CD4-positive, alpha-beta T cell treated with Interleukin-21 for 1 hour (primary cell): ENCODE measurements at places on chromosomes 2 and 18.

DNA sequence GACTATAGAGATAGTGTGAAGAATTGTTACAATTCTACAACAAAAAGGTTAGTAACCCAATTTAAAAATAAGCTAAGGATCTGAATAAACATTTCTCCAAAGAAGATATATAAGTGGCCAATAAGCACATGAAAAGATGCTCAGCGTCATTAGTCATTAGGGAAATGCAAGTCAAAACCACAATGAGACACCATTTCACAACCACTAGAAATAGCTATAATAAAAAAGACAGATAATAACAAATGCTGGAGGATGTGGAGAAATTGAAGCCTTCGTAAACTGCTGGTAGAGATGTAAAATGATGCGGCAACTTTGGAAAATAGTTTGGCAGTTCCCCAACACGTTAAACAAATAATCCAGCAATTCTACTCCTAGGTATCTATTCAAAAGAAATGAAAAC lies 366.5 kb upstream of the POU3F3 start:
- no peak for DNase-seq

DNA sequence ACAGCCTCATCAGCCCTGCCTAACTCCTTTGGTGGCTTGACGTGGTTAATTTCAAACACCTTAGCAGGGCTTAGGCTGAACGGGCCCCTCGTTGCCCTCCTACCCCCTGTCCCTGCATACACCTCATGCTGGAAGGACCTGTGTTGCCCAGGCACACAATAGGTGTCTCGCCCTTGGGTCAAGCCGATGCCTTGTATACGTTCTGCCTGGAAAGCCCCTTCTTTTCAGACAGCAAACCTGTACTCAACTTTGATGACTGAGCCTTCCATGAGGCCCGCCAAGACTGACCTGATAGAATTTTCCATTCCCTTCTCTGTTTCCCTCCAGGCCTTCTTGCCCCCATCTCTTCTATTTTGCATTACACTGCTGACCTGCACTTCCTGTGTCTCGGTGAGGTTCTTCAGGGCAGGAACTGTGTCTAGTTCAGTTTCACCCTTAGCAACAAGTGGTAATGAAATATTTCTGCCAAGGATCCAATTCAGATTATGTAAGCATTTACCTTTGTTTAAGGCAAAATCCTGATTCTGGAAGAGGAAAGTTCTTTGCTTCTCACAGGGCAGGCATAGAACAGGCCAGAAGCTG lies 7.9 kb downstream of the GREB1 start:
- no peak for DNase-seq

GRCh38 chr2:58378152-58378551 lies 137.0 kb upstream of the FANCL start:
- DNase-seq: no peak

DNA sequence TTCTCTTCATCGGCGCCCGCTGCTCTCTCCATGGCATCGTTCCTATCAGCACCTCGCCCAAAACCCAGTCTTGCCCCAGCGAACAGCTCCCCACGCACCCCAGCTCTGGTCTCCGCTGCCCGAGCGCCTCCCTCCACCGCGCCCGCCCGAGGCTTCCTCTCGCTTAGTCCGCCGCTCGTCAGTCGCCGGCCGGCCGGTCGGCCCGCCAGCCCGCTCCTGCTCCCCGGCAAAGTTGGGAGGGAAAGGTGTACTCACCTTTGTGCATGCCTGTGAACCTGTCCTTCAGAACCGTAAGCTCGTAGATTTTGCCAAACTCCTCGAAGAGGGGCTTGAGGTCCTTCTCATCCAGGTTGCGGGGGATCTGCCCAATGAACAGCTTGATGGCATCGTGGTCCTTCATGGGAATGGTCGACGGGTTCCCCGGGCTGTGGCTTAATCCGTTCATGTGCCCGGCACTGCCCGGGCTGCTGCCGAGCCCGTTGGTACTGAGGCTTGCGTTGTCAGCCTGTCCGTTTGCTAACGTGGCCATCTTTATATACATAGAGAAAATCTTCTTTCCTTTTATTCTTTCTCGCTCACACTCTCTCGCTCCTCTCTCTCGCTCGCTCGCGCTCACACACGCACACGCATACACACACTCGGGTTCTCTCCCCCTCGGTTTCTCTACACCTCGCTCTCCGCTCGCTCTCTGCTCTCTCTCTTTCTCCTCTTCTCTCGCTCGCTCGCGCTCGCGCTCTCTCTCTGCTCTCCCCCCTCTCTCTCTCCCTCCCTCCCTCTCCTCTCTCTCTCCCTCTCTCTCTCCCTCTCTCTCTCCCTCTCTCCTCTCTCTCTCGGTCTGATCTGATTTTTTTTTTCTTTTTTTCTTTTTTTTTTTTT lies at the start of gene CELF4:
Gene CELF4, minus strand, starts transcription at position 698 of the 876 bp plus-strand sequence.
- DNase-seq: no peak

DNA sequence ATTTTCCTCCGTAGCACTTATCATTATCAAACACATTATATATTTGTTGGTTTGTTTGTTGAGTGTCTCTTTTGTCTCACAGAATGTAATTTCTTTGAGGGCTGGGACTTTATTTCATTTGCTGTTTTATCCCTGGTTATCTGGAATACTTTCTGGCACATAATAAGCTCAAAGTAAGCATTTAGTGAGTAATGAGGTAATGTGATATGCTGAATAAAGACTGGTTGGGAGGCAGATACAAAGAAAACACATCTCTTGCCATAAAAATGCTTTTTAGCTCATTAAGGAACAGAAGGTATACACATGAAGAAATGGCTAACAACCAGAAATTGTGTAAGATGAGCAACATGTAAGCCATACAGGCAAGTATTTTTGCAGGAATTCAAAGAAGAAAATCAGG lies 1411.8 kb downstream of the LRP1B start:
- DNase-seq: no peak

- DNase-seq: no peak
Observed at GRCh38 chr2:55862673-55863390, 60.8 kb downstream of the EFEMP1 start.

DNA sequence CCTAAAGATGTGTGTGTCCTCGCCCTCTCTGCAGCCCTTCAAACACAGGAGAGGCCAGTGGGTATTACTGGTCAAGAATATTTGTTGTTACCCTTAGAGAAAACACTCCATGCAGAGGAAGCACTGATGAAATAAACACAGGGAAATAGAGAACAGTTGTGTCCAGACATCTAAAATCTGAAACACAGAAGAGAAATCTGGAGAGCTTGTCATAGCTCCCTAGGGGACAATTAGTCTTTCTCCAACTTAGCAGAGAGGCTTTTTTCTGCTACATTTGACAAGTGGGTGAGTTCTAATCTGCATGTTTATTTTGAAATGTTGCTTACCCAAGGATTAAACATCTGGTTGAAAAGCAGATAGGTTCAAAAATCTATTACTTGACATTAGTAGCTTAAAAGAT lies 190.1 kb downstream of the CTNNA2 start:
- DNase-seq: no peak

DNA sequence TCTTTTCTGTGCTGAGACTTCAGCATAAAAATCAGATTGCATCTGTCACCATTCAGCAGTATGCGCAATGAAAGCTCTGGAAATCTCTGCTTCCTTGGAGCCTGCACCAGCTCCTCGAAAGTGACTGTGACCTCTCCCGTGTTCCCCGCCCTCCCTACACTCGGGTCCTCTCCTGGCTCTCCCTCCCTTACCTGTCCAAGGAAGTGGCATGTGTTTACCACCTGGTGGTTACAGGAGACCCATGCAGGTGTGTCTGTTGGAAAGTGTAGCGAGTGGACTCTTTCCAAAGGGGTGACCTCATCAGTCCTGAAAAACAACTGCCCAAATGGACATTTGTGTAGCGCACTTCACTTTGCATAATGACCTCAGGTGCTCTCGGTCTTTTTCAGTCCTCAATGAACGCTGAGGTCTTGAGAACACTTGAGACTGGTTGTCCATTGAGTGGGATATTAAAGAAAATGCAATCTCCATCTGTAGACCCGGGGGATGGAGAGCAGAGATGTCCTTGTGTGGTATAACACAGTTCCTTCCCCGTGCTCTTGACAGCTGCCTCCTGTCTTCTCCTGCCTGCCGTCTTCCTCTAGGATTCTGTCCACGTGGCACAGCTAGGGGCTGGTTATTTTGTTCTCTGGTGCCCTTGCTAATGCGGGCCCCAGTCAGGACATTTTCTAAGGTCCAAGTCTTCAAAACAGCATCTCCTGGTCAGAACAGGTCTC lies 133.2 kb downstream of the ACKR3 start:
- no peak for DNase-seq

- no peak for DNase-seq
Observed at GRCh38 chr2:197620133-197620532, 55.3 kb downstream of the RFTN2 start.

DNA sequence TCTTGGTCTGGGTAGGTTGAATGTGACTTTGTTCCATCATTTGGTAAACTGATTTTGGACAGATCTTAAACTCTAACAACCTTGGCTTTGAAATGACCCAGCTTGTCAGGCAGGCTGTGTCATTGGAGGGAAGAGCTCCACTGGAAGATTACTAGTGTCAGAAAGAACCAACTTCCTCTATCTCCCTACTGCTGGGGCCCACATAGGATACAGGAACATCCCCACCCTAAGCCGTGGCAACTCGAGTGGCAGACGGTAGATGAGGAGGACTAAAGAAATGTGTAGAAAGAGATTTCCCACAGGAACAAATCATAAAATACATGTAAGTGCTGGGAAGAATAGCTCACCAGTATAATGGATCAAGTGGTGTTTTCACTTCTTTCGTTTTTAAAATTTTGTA lies 4.3 kb upstream of the G6PC2 start:
- no peak for DNase-seq

DNA sequence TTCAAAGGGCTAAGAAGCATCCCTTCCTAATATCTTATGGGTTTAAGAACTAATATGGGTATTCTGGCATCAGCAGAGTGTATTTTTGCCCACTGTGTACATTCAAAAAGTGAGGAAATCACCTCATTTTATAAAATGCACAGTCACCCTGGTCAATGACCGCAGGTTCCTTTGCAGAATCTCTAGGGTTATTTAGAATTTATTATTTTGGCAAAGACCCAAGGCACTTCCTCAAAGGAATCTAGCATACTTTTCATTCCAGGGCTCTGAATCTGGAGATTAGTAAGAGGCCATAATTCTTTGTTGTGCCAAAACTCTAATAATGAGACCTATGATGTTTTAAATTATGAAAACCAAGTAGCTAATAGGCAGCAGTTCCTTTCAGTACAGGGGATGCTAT lies 27.2 kb upstream of the CDH2 start:
- no peak for DNase-seq

GRCh38 chr2:222944552-222944951 lies 83.7 kb downstream of the ACSL3 start:
- DNase-seq: no peak

- DNase-seq: no peak
Observed at GRCh38 chr2:183530333-183530901, 406.2 kb downstream of the NUP35 start.

- DNase-seq: no peak
Observed at GRCh38 chr2:174535757-174536703, 49.2 kb upstream of the GPR155 start.

- DNase-seq: no peak
Observed at GRCh38 chr2:59658906-59659635, 894.4 kb downstream of the BCL11A start.

- no peak for DNase-seq
Observed at GRCh38 chr2:171924170-171924942, 2.1 kb downstream of the HAT1 start.

GRCh38 chr2:73825408-73825807 lies 3.4 kb upstream of the STAMBP start:
- DNase-seq: no peak

DNA sequence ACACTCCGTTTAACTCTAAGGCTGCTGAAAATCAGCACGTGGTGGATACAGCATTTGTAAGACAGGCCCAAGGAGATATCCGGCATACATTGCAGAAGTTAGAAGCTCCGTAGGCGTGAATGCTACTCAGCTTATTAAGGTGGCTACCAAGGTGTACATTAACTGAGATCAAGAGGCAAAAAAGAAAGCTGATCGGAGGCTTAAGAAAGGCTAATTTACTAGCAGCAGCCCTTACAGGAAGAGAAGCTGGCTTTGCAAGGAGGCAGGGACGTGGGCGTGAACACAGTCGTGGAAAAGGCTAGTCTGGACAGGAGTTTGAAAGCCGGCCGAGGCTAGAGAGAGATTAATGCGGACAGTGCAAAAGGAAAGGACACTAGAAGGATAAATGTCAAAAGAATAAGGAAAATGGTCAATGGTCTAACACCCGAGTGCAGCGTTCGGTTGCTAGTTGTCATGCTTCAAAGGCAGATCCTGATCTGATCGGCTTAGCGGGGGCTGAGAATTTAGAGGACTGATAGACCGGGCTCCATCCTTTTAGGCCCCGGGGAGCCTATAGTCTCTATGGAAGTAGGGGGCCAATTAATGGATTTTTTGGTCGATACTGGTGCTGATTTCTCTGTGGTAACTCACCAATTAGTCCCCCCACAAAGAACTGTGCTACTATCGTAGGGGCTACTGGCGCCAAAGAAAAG lies 45.6 kb upstream of the SELENOI start:
- peak; percentile 13 for DNase-seq

GRCh38 chr2:109028277-109028676 lies 39.3 kb upstream of the EDAR start:
- DNase-seq: no peak

GRCh38 chr2:153068052-153068451 lies 349.6 kb downstream of the ARL6IP6 start:
- no peak for DNase-seq

GRCh38 chr2:33497221-33497650 lies 20.8 kb downstream of the RASGRP3 start:
- peak; percentile 48 for DNase-seq

- DNase-seq: no peak
Observed at GRCh38 chr2:201452922-201453643, 1.5 kb downstream of the STRADB start.

- DNase-seq: no peak
Observed at GRCh38 chr2:18930971-18931370, 341.6 kb upstream of the NT5C1B start.

GRCh38 chr2:112305132-112305531 lies 29.7 kb downstream of the ZC3H6 start:
- no peak for DNase-seq

DNA sequence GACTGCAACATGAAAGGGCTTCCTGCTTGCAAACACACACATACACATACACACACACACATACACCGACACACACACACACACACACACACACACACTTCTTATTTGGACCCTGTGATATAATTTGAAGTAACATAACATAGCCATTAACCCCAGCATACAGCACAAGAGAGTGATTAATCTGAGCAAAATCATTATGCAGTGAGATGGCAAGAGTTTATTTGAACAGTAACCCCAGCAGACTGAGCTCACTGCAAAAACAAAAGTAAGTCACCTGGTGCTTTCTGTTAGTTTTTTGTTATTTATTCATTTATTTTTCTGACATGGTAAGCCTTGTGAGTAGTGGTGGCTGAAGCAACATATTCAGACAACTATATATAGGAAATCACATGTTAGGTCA lies 93.7 kb downstream of the NOL4 start:
- DNase-seq: no peak

- no peak for DNase-seq
Observed at GRCh38 chr2:151900331-151900730, 72.1 kb upstream of the ARL5A start.

- no peak for DNase-seq
Observed at GRCh38 chr2:216414772-216415319, 2.6 kb downstream of the SMARCAL1 start.
